Immature natural killer cell (primary cell): ENCODE measurements at places on chromosomes 7 and 10.

GRCh38 chr10:100006243-100006886, 3.4 kb downstream of the DNMBP start:
- no peak for DNase-seq

GRCh38 chr7:12158334-12159060, 52.6 kb upstream of the TMEM106B start:
- no peak for DNase-seq

DNA sequence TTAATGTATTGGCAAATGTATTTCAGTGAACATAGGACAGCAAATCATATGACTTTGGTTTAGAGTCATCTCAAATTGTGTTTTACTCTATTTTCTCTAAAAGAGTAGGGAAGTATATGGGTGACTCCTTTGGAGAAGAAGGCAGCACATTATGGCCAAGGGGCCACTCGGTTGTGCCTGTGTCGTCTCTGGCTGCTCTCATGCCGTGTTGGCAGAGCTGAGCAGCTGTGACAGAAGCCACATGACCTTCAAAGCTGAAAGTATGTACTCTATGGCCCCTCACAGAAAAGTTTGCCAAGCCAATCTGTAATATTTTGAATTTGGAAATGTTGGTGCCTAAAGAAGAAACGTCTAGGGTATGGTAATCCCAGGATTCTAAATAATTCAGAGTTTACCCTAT, 47.5 kb downstream of the TASOR2 start:
- no peak for DNase-seq

- no peak for DNase-seq
Measured at GRCh38 chr7:104873401-104873800, 140.6 kb upstream of the KMT2E start.

DNA sequence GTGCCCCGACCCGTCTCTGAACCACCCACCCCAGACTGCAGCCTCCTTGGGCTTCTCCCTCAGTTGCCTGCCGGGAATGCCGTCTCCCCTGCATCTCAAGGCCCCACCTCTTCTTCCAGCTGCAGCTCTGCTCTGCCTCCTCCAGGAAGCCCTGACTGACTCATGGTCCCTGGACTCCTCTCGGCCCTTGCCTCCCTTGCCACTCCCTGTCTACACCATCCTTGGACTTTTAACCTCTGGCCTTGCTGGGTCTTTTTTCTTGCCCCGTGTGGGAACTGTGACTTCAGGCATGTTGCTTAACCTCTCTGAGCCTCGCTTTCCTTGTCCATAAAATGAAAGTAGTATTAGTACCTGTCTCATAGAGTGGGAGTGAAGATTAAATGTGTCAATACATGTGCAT, 56.3 kb downstream of the C10orf105 start:
- no peak for DNase-seq

GRCh38 chr10:48541144-48541795, 63.6 kb downstream of the ARHGAP22 start:
- no peak for DNase-seq
